Activated CD4-positive, alpha-beta T cell treated with anti-CD3 and anti-CD28 coated beads, Interleukin-2, amount 10 ng/mL, durations not matched to agents 7 days and 5 days (primary cell): ENCODE measurements at places on chromosomes 3 and 15.

GRCh38 chr3:16488637-16489036, 24.9 kb downstream of the RFTN1 start:
- H3K36me3 ChIP-seq, result peaks cover 78% of the 10 kb centered on the region
- no peak overlapping the region for H3K27ac ChIP-seq
- no peak overlapping the region for H3K4me3 ChIP-seq
- peaks cover 44% of the 10 kb centered on the region for H3K4me1 ChIP-seq
- no peak for DNase-seq
- H3K27me3 ChIP-seq, result no peaks in the 10 kb centered on the region

- no peak overlapping the region for H3K27ac ChIP-seq
- no peak overlapping the region for H3K4me3 ChIP-seq
- no peaks in the 10 kb centered on the region for H3K36me3 ChIP-seq
- no peaks in the 10 kb centered on the region for H3K27me3 ChIP-seq
- H3K4me1 ChIP-seq, result no peaks in the 10 kb centered on the region
These were observed 582.0 kb upstream of the SEMA6D start for GRCh38 chr15:47135267-47135666.

DNA sequence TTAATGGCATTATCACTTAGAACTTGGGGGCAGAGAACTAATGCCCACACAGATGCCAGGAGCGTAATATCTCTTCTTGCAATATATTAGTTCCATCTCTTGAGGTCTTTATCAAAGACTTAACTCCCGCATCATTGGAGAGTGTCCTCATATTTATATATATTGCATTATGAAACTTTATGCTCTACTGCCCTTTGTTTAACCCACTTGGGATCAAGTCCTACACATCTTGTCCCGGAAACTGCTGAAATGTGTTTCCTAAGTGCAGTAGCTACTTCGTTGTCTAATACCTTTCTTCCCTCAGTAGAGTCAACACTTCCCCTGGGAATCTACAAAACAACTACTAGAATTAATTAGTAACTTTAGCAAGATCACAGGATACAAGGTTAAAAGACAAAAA, 1029.2 kb downstream of the OTOL1 start:
- no peaks in the 10 kb centered on the region for H3K36me3 ChIP-seq
- no peaks in the 10 kb centered on the region for H3K27me3 ChIP-seq
- no peak for DNase-seq

DNA sequence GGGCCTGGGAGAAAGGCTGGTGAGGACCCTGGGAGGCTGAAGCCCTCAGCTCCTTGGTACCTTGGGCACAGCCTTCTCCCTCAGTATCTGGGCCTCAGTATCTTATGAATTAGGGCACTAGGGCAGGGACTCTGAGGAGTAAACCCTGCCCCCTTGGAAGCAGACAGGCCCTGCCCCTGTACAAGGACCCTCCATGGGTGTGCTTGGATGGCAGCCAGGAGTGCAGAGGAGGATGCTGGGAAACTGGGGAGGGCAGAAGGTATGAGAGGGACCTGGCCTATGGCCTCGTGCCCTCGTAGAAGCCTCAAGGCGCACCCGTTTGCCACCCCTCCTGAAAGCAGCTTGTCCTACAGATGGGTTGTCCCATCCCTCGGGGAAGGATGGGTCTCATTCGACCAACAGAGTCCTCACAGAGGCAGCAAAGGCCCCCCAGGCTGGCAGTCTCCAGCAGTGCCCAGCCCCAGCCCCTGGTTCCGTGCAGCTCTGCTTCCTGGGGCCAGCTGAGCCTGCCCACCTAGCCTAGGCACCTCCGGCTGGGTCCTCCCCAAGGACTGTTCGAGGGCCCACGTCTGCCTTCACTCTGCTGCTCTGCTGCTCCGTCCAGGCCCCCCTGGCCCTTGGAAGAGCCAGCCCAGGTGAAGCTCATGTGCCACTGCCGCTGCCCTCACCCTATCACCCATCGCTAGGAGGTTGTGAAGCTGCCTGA, 15.3 kb upstream of the SEMA3F start:
- no peaks in the 10 kb centered on the region for H3K27me3 ChIP-seq
- no peak overlapping the region for H3K4me3 ChIP-seq
- H3K27ac ChIP-seq, result no peak overlapping the region
- no peaks in the 10 kb centered on the region for H3K36me3 ChIP-seq
- H3K4me1 ChIP-seq, result peaks cover 11% of the 10 kb centered on the region

DNA sequence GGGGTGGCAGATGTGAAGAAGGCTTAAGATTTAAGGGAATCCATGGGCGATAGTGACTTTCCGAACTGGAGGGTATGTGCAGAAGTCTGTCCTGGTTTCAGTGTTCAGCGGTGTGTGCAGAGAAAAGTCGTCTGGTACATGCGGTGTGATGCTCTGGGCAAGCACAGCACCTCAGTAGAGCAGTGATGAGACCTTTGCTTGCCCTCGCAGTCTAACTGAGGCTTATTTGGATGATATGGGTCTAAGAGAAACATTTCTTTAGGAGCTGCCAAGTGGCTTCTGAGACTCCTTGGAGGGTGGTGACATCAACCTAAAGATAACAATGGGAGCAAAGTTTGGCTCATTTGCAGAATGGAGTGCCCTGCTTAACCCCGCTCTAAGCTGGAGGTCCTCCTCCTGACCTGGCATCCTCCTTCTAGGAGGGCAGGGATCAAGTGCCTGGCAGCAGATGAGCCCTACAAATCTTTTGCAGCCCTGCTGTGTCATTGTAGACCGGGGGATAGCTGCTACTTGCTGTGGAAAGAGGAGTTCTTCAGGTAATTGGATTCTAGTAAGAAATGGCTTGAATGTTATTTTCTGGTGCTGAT, 228.1 kb upstream of the AZI2 start:
- no peak overlapping the region for H3K4me3 ChIP-seq
- H3K27me3 ChIP-seq, result peaks cover 54% of the 10 kb centered on the region
- H3K27ac ChIP-seq, result no peak overlapping the region
- no peak for DNase-seq

DNA sequence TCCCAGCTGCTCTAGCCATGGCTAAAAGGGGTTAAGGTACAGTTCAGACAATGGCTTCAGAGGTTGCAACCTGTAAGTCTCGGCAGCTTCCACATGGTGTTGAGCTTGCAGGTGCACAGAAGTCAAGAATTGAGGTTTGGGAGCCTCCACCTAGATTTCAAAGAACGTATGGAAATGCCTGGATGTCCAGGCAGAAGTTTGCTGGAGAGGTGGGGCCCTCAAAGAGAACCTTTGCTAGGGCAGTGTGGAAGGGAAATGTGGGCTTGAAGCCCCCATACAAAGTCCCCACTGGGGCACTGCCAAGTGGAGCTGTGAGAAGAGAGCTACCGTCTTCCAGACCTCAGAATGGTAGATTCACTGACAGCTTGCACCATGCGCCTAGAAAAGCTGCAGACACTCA, 73.7 kb downstream of the STT3B start:
- no peaks in the 10 kb centered on the region for H3K27me3 ChIP-seq
- DNase-seq, result no peak
- no peak overlapping the region for H3K27ac ChIP-seq
- peaks cover 85% of the 10 kb centered on the region for H3K36me3 ChIP-seq

- no peak overlapping the region for H3K4me3 ChIP-seq
- DNase-seq, result no peak
- H3K27ac ChIP-seq, result no peak overlapping the region
These were observed 27.9 kb upstream of the IL1RAP start for GRCh38 chr3:190485830-190486532.

- peaks cover 9% of the 10 kb centered on the region for H3K36me3 ChIP-seq
- H3K27me3 ChIP-seq, result peaks cover 4% of the 10 kb centered on the region
- H3K4me1 ChIP-seq, result peaks cover 35% of the 10 kb centered on the region
- H3K27ac ChIP-seq, result no peak overlapping the region
- DNase-seq, result no peak
These were observed 778 bp downstream of the ARL6 start for GRCh38 chr3:97765336-97765735.
